ENCODE measurements at places on chromosomes 4 and X.

GRCh38 chrX:130245441-130245840, 23.3 kb downstream of the ZNF280C start:
- no peak for DNase-seq

DNA sequence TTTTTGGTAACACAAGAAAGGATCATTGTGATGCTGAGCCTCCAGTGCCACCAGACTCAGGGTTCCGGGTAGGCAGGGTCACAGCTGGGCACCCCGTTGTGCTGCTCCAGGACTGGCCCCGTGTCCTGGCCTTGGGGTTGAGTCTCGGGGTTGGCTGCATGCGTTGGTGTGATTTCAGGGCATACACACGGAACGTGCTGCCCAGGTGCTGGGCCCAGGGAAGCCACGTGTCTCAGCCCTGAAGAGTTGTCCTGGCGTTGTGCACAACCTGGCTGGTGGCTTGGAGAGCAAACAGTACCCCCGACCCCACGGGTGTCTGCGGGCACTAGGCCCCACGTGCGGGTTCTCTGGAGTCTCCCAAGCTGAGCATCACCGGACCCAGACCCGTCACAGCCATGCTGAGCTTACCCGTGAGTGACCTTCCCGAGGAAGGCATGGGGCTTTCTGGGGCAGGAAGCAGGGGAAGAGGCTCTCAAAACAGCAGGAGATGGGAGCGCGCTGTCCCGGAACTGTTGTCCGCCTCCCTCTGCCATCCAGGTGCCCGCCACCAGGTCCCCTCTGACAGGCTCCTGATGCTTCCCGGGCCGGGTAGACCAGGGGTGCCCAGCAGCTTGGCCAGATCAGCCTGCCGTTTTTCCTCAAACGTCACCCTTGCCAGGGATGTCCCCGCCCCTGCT, 66.1 kb upstream of the ENPP6 start:
- no peak for DNase-seq

- DNase-seq: no peak
These were observed 44.9 kb downstream of the HAND2 start for GRCh38 chr4:173485164-173485563.

- DNase-seq: no peak
These were observed 2.4 kb downstream of the MAB21L2 start for GRCh38 chr4:150584111-150584915.

GRCh38 chr4:78074759-78075158, 17.6 kb downstream of the FRAS1 start:
- DNase-seq: no peak

GRCh38 chrX:12792711-12793110, 1.5 kb downstream of the PRPS2 start:
- DNase-seq: no peak

GRCh38 chr4:137125011-137125410, 407.3 kb downstream of the PCDH18 start:
- no peak for DNase-seq

- DNase-seq: no peak
These were observed 8.0 kb upstream of the KCNE5 start for GRCh38 chrX:109632906-109633504.

DNA sequence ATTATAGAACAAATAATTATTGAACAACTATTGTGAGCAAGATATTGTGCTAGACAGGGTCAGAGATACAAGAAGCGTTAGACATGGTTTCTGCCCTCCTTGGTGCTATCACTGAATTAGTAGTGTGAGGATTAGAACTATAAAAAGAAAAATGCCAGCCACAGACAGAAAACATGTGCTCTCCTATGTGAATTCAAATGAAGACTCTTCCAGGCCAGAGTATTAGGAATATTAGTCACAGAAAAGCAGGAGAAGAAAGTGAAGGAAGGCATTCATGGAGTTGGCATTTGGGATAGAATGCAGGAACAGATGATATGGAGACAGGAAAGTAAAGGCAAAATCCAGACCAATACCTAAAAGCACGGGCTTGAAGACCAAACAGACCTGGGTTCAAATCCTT, 179.6 kb upstream of the TENM3 start:
- no peak for DNase-seq

GRCh38 chr4:109026588-109026987, 263.7 kb upstream of the ETNPPL start:
- DNase-seq: no peak

DNA sequence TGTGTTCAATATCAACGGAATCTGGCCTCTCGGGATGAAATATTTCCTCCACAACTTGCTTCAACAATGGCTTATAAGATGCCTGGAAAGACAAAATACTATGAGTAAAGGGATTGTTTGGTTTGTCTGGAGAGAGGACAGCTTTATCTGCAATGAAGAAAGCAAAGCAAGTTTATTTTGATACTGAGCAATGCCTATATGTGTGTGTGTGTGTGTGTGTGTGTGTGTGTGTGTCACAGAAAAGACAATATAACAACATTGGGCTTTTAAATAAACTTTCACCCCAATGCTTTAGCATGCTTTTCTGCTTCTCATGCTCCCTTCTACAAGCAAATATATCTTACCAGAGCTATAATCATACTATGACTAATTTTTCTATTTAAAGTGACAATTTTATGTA, 45.4 kb downstream of the RASL11B start:
- DNase-seq: no peak

DNA sequence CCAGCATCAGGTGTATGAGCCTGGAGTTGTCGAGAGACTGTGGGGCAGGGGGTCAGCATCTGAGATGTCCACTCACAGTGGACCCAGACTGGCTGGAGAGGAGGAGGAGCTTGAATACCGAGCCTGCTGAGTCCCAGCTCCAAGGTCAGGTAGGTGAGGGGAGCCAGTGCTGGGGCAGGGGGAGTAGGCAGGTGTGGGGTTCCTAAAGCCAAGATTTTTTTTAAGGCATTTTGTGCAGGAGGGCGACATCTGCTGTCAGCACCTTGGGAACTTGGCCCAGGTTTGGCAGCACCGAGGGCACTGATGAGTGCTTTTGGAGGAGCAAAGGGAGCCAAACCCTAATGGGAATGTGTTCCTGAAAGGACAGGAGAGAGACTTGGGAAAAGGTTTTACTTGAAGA, 64.2 kb upstream of the MSANTD1 start:
- DNase-seq: no peak

GRCh38 chrX:13338996-13339515, 19.2 kb upstream of the ATXN3L start:
- no peak for DNase-seq

GRCh38 chr4:82367438-82368097, 6.2 kb downstream of the HNRNPD start:
- no peak for DNase-seq

DNA sequence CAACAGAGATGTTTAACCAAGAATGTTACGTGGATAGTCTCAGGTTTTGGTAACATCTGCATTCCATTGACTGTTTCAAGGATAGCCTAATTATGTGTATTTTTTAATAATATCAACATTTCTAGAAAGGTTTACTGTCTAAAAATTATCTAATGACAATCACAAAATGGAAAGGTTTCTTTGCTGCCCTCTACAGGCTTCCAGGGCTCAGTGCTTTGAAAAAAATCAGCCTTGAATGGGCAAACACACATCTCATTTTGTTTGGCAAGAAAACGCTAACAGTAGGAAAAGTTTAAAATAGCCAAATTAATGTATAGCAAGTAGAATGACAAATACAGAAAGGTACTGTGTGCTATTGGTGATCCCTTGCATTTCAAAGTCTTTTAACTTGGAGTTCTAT, 223.4 kb upstream of the PRPS2 start:
- no peak for DNase-seq

DNA sequence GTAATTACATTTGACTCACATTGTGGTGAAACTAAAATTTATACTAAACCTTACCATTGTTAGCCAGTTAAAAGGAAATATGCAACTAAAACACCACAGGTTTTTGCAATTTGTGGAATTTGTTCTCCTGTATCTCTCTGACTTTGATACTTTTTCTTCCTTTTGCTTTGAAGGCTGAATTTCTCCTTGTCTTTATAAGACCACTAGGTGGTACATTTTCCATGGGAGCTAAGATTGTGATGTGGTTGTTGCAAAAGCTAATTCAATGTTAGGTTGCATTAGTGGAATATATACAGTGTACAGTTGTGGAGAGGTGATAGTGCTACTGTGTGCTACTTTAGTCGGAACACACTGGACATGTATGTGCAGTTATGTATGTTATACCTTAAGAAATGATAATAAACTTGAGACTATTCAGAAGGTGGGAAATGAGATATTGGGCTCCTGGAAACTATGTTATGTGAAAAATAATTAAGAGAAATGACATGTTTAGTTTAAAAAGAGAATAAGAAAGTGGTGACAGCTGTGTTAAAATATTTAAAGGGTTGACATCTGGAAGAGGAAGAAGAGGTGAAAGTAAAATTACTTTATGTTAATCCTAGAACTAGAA, 70.3 kb downstream of the ARL9 start:
- DNase-seq: no peak

GRCh38 chr4:115229873-115230272, 116.5 kb upstream of the NDST4 start:
- DNase-seq: no peak

- no peak for DNase-seq
These were observed 104.6 kb downstream of the TMEM144 start for GRCh38 chr4:158314756-158315487.

DNA sequence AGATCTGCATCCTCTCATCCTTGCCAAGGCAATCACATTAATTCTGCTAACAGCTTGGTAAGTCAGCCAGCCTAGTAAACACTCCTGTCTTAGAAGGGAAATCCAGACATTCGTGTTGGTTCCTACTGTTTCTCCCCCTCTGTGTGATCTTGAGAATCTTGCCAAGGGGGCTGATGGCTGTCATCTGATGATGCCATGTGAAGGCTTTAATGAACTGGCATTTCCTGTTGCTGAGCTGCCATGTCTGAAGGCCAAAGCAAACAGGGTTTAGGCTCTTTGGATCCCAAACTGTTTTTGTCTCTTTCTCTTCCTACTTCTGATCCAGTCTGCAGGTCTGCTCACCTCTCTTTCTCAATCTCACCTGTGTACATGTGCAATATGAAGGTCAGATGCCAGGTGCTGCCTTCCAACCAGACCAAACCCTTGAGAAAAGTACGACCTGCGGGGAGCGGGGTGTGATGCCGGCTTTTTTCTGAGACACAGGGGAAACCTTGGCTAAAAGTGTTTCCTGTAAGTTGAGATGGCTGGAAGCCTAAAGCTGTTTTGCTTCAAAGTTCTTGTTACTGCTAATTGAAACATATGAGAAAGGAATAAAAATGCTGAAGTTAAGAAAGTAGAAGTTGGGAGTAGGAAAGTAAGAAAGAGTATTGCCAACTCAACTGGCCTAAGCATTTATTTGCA, 532.9 kb downstream of the ANKRD50 start:
- DNase-seq: no peak

DNA sequence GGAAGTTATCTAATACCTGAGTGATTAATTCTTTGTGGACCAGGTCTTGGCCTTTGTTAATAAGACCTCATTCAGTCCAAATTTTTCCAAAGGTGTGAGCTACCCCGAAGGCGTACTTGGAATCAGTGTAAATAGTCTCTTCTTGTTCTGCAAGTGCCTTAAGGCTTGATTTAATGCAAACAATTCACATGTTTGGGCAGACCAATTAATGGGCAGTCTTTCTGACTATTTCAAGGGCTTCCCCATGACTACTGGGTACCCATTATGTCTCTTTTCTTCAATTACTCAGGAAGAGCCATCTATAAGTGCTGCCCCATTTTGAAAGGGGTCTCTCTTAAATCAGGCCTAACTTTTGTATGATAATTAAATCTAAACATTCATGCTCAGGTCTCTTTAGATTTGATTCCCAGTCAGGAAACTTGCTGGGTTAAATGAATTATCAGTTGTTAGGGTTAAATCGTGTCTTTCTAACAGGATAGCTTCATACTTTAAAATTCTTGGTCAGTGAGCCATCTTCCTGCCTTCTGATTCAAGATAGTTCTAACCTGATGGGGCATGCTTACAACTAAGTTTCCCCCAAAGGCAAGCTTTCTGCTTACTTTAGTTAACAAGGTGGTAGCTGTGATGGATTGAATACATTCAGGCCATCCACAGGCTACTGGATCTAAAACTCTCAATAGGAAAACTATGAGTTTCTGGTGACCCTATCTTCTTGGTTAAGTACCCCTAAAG, 179.6 kb downstream of the CCNG2 start:
- DNase-seq: no peak

DNA sequence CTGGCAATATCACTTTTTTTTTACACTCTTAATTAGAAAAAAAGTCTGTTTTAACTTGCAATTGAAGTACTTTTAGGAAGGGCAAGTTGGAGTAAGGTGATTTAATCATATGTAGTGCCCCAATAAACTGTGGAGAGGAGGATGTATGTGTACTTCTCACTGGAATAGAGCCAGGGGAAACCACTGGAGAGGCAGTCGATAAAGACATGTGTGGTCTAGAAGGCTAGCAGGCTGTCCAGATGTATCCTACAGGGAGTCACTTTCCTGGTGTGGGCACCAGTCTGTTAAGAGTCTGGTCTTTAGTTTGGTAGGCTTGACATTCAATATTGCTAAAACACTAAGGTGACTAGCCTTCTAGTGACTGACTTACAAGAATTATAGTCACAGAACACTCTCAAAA, 9.6 kb upstream of the SGMS2 start:
- no peak for DNase-seq

All from stimulated activated CD8-positive, alpha-beta memory T cell treated with anti-CD3 and anti-CD28 coated beads, Interleukin-7, amount 100 ng/mL, for 4 hours (primary cell).